ENCODE measurements at places on chromosomes 5 and 9.

GRCh38 chr5:126445502-126446174, 22.4 kb downstream of the GRAMD2B start:
- no peak for DNase-seq

DNA sequence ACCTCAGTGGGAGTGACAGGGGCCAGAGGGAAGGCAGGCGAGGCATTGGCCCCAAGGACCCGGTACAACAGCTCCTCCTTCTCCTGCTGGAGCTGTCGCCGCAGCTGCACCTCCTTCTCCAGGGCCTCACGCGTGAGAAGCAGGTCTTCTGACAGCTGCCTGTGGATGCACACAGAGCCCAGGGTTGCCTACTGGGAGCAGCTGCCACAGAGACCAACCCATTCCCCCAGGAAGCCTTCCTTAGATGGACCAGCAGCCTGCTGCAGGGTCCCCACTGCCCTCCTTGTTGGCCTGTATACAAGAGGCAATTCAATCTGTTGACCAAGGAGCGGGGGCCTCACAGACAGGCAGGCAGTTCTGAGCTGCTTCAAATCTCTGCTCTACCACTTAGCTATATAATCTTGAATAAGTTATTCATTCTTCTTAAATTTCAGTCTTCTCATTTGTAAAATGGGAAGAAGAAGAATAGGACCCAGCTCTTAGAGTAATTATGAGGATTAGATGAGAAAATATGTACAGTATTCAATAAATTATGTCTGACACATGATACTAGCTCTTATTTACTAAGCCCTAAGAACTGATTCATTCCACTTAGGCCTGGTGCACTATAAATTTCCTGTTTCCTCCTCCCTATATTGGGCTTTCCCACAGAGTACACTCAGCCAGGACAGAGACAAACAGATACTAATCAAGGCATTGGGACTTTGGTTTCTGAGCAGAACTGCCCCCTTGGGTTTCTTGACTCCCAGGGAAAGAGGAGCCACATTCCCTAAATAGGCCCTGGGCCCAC, 26.1 kb upstream of the ANXA6 start:
- DNase-seq: no peak

DNA sequence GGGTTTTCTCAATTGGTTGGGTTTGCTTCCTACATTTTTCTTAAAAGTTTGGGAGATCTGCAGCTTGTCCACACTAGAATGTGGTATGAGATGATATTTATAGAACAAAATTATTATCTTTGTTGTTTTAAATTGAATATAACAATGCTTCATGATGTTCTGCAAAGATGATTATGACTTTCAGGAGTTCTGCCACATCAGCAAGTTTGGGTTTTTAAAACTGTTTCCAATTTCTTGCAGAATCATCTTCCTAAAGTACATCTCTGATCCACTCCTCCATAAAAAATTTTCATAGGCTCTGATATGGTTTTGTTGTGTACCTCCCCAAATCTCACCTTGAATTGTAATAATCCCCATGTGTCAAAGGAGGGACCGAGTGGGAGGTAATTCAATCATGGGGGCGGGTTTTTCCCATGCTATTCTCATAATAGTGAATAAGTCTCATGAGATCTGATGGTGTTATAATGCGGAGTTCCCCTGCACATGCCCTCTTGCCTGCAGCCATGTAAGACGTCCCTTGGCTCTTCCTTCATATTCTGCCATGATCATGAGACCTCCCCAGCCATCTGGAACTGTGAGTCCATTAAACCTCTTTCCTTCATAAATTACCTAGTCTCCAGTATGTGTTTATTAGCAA, 119.1 kb upstream of the PTGER4 start:
- no peak for DNase-seq

- no peak for DNase-seq
Observed at GRCh38 chr5:91849069-91849468, 466.0 kb upstream of the ARRDC3 start.

DNA sequence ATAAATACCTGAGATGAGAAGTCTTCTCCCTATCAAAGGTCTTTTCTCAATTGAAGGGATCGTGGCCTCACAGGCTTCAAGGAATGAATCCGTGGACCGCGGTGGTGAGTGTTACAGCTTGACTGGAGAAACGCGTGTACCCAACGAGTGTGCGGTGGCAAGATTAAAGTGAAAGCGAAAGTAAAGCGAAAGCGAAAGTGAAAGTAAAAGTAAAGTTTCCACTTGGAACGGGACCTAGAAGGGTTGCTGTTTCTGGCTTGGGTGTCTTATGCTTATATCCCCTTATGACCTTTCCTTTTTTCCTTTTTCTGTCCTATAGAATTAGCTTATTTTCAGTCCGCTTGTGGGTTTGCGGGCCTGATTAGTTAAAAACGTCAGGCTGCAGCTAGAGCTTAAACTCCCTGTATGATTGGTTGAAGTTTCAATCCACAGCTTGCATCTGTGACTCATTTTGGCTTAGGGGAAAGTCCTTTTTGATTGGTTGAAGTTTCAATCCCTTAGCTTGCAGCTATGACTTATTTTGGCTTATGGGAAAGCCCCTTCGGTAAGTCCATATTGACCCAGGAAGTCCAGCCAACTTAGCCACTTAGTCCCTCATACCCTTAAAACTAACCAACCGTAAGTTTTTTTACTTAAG, 924.3 kb upstream of the CDH10 start:
- no peak for DNase-seq

DNA sequence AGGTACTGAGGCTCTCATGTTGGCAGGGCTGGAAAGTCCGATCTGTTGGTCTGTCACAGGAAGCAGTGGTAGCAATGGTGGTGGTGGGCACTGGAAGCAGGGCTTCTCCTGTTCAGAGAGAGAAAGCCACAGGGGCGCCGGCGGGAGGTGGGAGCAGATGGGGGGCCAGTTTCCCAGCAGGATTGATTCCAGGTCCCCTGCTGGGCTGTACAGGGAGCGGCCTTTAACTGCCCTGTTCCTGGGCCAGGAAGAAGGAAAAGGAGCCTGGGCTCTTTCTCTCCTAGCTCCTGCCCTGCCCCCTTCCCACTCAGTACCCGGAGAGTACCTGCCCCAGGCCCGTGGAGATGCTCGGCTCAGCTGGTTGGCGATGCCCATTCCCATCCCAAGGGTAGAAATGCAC, 2.6 kb upstream of the DAB2IP start:
- DNase-seq: no peak

DNA sequence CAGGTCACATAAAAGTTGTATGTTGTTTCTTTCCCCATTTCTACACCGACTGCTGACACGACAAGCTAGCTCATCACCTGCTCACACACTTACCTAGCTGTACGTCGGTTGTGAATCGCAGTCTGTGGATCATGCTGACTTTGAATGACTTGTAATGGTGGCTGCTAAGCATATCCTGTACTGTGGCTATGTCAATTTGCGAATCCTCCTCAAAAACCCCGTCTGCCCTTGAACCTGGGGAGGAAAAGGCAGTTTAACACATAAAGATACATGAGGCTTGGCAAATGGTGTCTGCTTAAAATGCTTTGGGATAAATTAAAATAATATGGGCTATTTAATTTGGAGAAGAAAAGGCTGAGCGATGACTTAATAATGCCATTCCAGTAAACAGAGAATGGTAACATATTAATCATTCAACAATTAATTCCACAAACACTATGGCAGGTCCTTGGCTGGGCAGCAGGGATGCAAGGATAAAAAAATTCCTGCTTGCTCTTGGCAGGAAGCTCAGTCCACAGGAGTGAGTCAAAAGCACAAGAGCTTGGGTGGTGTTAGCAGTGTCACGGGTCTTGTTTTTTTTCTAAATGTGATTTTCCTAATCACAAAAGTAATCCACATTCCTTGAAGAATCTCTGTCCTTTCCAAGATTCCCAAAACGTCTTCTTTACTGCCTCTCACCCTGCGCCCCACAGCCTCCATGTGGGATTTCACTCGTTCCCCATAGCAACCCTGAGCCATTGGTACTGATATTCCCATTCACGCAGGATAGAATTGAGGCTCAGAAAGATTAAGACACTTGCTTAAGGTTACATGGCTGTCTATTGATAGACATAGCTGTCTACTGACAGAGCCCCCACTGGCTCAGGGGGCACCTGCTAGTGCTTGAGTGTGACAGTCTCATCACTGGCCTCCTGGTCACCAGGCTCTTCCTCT, 222.4 kb downstream of the MAPKAP1 start:
- DNase-seq: no peak

DNA sequence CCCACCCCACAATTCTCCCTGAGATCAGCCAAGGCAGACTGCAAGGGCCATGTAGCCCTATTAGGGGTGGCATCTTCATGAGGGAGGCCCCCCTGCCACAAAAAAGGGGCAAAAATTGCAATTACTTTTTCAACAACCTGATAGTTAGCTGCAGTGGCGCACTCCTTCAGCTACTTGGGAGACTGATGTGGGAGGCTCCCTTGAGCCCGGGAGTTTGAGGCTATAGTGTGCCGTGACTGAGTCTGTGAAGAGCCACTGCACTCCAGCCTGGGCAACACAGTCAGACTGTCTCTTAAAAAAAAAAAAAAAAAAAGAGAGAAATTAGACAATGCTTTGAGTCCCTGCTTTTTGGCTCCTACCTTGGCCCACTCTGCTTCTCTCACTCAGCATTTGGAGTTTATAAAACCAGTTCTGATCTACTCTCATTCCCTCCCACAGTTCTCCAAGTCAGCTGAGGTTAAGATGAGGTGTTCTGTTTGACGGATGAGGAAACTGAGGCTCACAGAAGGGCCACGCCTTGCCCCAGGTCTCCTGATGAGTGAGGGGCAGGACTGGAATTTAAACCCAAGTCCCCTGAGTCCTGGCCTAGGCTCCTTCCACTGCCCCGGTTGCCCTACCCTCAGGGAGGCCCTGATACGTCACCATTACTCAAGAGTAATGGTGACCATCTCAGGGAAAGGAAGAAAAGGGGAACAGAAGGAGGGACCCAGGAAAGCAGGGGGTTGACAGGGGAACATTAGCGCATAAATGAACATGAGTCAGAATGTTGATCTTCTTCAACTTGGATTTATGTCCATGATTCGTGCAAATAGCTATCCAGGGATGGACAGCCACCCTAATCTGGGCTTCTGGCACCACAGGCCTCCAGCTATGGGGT, 9.0 kb downstream of the GPX3 start:
- no peak for DNase-seq

DNA sequence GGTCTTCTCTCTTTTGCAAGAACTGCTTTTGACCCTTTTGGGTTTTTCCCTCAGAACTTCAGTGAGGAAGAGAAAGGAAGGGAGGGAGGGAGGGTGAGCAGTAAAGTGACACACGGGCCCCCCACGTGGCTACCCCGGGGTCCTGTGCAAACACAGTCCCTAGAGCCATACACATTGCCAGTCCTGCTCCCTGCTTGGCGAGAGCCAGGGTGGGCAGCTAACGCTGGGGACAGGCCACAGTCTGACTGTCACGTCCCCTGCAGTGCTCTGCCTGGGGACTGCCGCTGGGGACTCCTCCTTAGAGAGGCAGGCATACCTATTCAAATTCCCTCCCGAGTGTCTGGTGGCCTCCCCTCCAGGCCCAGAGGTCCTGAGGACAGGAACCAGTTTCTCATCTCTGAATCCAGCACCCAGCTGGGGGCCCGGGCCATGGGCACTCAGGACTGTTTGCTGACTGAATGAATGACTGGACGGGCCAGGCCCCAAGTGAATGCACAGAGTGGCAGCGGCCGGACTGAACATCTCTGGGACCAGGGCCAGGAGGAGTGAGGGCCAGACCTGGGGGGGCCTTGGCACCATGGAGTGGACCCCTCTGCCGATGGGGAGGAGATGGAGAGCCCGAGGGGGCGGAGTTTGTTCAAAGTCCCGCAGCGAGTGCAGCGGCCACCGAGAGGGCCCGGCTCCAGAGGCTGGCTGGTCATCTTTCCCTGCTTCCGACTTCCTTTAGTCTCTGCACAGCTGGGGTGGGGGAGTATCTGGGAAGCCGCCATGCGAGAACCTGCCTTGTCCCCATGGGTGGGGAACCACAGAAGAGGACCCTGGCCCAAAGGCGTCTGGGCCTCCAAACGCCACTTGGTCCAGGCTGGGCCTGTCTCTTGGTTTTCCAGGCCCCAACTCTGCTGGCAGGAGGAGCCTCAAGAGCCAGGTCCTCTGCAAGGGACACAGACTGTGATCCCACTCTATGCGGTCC, 5.8 kb downstream of the CCDC187 start:
- no peak for DNase-seq

DNA sequence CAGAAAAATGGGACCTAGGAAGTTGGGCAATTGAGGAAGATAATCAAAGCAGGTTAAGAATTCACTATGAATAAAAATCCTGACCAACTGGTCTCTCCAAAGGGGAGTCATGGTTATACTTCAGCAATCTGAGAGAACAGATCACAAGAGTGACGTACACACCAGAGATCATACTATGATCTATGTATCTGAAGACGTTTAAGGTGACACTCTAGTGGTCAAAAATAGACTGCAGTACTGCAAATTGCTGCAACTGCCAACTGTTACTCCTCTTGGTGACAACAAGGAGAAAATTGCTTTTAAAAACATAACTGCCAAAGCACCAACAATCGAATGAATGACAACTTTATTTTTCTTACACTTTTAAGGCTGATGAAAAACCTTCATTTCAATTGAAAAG, 4.9 kb downstream of the AK6 start:
- DNase-seq: no peak

DNA sequence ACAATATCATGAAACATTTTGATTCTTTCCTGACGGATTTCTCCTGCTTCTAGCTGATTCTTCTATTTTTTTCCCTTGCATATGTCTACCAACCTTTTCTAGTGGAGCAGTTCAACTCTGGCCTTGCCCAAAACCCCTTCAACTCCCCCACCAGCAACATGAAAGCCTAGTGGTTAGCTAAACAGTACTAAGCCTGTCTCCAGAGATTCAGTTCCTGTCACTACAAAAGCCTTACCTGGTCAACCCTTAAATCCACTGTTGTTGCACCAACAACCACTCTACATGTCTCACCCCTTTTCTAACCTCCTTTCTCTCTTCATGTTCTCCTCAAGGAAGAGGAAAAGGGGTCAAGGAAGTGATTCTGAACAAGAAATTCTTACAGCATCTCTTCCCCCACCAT, 74.8 kb upstream of the PIK3R1 start:
- no peak for DNase-seq

DNA sequence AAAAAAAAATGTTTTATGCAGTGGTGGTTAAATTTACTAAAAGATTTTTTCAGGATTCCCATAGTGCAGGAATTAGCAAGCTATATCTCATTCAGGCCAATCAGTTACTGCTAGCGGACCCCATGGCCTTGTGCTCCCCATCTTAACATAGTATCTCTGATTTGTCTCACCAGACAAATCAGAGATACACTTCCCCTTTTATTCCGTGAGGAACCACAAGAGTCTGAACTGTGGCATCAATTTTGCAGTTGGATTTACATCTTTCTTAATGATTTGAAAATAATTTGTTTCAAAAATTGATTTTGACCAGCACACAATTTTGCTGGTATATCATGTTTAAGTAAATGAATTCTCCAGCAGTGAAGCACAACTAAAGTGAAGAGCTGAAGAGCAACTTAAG, 17.9 kb downstream of the ITGA1 start:
- no peak for DNase-seq
